ENCODE measurements at places on chromosomes 1 and 21.
A peak's percentile ranks its signal among the peaks of the same experiment; 100 is the strongest.

DNA sequence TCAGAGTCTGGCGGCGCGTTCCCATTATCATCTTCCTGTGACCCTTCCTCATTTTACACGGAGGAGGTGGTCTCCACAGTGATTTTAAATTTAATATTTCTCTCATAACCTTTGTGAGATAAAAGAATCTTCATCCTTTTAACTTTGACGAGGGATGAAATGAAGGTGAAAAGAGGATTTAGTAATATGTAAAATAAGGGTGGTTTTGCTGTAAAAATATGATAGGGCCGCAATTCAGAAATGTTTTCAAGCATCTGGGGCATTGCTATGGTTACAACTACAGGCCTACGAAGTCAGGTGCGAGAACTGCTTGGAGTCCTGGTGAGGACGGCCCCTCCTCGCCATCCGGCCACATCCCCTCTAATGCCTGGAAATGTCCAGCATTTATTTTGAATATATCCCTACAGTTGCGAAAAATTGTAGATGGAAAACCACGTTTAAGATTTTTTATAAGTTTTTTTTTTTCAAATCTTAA lies 422 bp upstream of the RSBN1 start:
- DNase-seq: no peak

GRCh38 chr1:3692598-3692997 lies 40.3 kb downstream of the TP73 start:
- DNase-seq: no peak

GRCh38 chr1:95095833-95096217 lies 21.3 kb upstream of the TLCD4 start:
- no peak for DNase-seq

- peak; percentile 10 for DNase-seq
These were observed 12.1 kb downstream of the LRRC8B start for GRCh38 chr1:89536555-89537341.

GRCh38 chr1:56709269-56709880 lies 64.3 kb downstream of the PRKAA2 start:
- DNase-seq: no peak

GRCh38 chr1:36794460-36794859 lies 239.9 kb downstream of the GRIK3 start:
- DNase-seq: no peak

GRCh38 chr1:230032516-230033281 lies 34.3 kb upstream of the GALNT2 start:
- DNase-seq: no peak

DNA sequence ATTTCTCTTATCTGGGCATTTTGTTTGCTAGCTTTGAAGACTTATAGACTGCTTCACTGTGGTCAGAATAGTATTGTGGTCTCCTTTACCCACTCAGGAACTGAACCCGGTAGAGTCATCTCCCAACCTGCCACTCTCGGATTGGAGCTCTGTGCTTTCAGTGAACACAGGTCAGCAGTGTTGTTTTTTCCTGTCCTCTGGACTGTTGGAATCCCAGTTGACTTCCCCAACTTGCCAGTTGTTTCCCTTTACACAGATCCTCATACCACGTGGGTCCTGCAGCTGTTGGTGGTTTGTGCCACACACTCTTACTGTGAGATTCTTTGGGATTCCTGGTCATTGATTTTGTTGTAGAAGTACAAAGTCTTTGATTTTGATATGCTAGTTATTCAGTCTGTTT lies 214.1 kb downstream of the DYRK1A start:
- DNase-seq: no peak

GRCh38 chr1:184826001-184826400 lies 71.3 kb upstream of the EDEM3 start:
- no peak for DNase-seq

All from GF-D8 (cell line).